ENCODE measurements at places on chromosomes 1 and 21.

- no peak for DNase-seq
These were observed 9.0 kb upstream of the C1orf198 start for GRCh38 chr1:230877146-230877923.

GRCh38 chr1:13781907-13782633 lies 82.1 kb downstream of the PRDM2 start:
- no peak for DNase-seq

DNA sequence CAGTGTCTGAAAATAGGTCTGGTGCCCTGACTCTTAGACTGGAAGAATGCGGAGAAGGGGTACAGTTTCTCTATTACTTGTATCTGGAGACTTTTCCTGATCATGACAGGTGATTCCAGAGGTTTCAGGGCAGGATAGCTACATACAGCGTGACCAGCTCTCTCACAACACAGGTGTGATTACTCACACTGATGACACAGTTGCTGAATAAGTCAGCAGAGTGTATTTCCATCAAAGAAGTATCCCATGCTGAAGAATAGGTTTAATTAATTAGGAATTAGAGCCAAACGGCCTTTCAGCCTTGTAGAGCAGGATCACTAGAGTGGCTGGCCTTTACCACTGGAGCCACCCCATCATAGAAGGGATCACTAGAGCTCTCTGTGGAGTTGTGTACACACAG lies 298.6 kb downstream of the LMX1A start:
- no peak for DNase-seq

DNA sequence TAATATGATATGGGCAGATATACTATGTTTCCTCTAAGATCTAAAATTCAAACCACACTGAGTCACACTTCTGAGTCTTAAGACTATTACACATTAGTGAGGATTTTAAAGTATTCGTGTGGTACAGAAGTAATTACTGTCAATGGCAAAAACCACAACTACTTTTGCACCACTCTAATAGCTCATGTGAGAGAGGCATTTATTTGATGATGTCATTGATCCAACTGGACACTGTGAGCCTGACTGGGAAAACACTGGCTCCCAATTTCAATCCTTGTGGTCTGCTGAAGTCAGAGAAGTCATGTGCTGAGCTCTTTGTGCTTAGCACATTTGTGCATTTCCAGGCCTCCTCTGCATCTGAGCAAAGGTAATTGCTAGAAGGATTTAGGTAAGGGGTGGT lies 377.8 kb downstream of the USH2A start:
- DNase-seq, result no peak

DNA sequence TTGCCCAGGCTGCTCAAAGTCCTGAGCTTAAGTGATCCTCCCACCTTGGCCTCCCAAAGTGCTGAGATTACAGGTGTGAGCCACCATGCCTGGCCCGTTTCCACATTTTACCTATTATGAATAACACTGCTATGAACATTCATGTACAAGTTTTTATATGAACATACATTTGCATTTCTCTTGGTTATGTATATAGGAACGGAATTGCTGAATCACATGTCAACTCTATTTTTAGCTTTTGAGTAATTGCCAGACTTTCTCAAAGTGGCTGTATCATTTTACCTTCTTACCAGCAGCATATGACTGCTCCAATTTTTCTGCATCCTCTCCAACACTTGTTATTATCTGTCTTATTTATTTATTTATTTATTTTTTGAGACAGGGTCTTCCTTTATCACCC lies 2.7 kb downstream of the SPATA21 start:
- DNase-seq, result no peak

Measured in activated T-helper 1 cell treated with anti-CD3 and anti-CD28 coated beads, Interleukin-2, amount 50 U/mL, for 16 hours (primary cell).